GM13977 (cell line): ENCODE measurements at places on chromosomes 16 and 17.

GRCh38 chr17:65229621-65229995, 92.4 kb downstream of the RGS9 start:
- DNase-seq = no peak

- DNase-seq = no peak
These were observed 9.5 kb upstream of the B4GALNT2 start for GRCh38 chr17:49123061-49123460.

GRCh38 chr17:81858967-81859905, 1.1 kb downstream of the P4HB start:
- DNase-seq = no peak

- DNase-seq = peak; percentile 74
These were observed 113.5 kb upstream of the RPL38 start for GRCh38 chr17:74089869-74090464.

DNA sequence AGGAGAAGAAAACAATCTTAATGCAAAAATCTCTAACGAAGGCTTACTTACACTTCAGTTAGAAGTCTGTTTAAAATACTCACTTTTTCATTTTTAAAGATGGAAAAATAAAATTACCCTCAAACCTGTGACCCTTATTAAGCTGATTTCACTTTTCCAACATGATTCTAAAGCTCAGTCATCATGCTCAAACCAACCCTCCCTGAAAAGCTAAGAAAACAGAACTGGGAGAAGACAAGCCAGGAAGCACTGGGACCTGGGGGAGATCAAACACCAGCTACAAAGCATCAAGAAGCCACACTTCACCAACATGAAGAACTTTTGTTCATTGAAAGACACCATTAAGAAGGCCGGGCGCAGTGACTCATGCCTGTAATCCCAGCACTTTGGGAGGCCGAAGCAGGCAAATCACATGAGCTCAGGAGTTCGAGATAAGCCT, 88.8 kb downstream of the LITAF start:
- no peak for DNase-seq

- DNase-seq = no peak
These were observed 819.2 kb upstream of the EEF2KMT start for GRCh38 chr16:5916711-5917191.

- DNase-seq = no peak
These were observed 82.3 kb downstream of the NT5M start for GRCh38 chr17:17385491-17385890.

DNA sequence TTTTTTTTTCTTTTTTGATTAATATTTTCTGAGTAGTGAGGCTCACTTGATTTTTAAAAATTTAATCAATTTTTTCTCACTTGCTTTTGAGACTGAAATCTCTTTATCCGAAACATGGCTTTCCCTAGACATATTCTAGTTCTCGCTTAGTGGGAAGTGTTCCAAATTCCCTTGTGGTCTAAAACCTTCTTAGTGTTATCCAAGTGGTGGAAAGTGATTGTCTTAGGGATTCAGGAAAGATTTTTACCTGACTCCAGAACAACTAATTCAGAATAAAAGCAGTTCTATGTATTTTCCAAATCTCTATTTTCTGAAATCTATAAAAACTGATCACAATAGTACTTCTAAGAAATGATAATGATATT, 178.8 kb downstream of the MAP2K6 start:
- no peak for DNase-seq

DNA sequence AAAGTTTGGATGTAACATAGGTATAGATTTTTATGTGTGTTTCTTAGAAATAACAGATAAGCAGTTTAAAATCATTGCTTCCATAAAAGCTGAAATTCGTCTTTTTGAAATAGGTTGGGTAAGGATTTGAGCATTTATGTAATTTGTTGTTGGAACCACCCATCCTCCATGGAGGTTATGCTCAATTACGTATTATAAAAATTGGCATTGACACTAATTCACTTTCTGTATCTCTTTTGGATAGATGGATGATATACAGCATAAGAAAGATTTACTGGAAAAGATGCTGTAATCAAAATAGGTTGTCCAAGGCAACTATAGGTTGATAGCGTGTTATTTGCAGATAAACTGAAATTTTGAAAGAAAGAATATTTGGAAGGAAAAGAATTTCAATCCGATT, 105.5 kb downstream of the PRKCA start:
- no peak for DNase-seq

DNA sequence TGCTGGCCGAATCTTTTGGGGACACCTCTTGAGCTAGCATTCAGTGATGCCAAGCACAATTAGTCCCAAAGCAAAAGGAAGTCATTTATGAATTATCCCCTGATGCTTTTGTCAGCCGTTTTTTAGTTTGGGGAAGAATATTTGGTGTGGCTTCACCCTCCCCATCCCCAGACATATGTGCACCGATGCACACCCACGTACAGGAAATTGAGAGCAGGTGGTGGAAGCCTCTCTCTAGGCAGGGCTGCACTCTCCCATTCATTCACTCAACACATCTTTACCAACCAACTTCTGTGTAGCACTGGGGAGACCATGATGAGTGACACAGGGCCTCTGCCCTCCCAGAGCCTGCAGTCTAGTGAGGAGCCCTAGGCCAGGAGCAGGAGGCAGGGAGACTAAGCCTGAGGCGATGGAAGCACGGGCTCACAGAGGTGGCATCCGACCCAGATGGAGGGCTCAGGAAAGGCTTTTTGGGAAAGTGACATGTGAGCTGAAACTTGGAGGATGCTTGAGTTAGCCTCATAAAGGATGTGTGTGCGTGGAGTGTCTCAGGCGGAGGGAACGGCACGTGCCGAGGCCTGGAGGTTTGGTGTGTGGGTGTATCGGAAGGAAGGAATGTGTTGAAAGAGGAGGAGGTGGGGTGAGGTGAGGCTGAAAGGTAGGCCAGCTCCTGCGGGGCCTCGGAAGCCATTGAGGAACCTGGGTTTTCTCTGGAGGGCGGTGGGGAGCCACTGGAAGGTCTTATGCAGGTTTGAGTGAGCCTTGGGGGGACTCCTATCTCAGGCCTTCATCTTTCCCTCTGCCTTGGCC, 43.8 kb downstream of the PSME3IP1 start:
- DNase-seq = peak; percentile 58

DNA sequence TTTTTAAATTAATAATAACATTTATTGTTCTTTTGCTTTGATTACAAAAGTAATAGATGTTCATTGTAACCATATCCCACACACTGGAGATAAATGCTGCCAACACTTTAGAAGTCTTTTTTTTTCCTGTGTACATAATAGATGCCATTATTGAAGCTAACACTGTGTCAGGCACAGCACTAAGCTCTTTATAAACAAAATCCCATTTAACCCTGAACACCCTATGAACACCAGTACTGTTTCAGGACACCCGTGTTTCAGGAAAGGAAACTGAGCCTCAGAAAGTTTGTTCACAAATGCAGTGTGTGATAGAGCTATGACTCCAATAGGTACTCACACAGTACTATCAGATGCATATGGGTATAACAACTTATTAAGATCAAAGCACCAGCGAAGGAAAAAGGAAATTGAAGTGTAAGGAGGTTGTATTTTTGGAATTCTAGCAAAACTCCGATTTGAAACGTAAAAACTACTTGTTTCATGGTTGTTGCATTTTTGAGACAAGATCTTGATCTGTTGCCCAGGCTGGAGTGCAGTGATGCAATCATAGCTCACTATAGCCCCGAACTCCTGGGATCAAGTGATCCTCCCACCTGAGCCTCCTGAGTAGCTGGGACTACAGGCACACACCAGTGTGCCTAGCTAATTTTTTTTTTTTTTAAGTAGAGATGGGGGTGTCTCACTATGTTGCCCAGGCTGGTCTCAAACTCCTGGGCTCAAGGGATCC, 2.0 kb upstream of the KIFC3 start:
- no peak for DNase-seq

DNA sequence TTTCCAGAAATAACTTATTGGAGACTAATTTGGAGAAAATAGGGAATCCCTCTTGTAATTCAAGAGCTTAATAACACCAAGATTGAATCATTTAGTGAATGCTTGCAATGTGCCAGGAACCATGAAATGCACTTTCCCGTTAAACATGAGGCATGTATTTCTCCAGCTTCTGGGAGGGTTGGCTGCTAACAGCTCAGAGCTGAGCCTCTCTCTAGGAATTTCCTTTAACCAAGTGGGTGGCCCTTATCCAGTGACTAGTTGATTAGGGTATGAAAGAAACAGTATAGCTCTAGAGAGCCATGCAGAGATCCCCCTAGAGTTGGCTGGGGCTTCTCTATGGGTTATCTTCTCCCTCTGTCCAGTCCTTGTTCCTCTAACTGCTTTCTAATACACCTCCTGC, 356.4 kb upstream of the GOT2 start:
- DNase-seq = no peak

- DNase-seq = no peak
These were observed 2270.8 kb downstream of the TP53TG3F start for GRCh38 chr16:35730251-35730650.

- DNase-seq = no peak
These were observed 3.1 kb downstream of the PRSS27 start for GRCh38 chr16:2716948-2717347.

DNA sequence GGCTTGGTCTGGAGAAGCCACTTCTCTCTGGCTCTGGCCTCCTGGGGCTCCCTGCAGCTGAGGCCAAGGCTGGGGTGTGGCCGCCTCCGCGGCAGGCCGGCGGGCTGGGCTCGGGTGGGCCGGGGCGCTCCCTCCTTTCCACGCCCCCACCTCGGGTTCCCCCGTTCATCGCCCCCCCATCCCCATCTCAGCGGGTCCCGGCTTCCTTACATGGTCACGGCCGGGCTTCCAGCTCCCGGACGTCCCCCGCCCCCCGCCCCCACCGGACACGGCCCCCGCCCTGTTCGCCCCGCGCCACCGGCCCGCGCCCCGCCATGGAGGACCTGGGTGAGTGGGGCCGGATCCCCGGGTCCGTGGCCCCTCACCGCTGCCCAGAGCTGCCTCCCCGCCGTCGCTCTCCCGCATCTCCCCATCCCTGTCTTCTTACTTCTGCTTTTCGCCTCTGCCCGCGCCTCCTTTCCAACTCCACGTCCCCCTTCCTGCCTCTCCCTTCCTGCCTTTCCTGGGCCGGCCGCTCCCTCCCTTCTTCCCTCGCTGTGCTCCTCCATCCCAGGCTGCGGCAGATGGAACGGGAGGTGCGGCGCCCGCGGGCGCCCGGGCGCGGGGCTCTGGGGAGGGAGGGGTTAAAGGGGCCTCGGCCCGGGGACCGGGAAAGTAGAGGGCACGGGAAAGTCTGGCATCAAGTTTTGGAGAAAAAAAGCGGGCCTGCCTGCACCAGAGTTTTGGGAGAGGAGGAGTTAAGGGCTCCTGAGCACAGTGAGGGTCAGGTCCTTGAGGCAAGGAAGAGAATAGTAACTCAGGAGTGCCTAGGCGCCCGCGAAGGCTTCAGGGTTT, at the start of gene TGFB1I1:
TSS of gene TGFB1I1 (plus strand) at position 278 of the 834 bp plus-strand sequence. CDS start at position 315, 37 bp downstream.
- peak; percentile 61 for DNase-seq

GRCh38 chr17:16917671-16918394, 54.1 kb downstream of the TNFRSF13B start:
- DNase-seq = no peak

DNA sequence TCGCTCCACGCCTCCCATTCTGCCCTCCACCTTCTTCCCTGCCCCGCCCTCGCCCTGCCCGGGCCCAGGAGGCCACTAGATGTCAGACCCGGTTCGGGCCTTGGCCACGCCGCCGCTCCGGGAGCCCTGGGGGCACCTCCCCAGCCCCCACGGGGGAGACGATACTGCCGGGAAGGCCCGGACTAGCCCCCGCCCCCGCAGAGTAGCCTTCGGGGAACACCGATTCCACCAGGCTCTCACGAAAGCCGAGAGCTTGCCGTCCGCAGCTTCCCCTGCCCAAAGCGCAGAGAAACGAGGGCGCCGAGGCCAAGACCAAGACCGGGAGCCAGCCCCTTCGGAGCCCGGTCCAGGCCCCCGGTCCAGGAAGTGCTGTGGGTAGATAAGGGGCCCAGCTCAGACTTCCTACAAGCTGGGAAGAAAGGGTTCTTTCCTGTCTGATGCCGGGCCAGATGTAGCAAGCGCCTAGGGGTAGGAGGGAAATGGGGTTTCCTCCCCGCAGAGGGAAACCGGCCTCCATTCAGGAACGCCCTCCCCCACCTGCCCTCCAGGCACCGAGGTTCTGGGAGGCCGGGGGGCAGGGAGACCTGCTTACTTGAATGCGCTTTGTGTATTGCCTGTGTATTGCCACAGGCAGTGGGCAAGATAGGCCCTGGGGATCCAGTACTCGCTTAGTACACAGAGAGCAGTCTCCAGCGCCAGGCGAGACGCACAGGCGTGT, 806 bp upstream of the CYB561 start:
- DNase-seq = peak; percentile 84
